ENCODE measurements at places on chromosomes 6 and 20.

DNA sequence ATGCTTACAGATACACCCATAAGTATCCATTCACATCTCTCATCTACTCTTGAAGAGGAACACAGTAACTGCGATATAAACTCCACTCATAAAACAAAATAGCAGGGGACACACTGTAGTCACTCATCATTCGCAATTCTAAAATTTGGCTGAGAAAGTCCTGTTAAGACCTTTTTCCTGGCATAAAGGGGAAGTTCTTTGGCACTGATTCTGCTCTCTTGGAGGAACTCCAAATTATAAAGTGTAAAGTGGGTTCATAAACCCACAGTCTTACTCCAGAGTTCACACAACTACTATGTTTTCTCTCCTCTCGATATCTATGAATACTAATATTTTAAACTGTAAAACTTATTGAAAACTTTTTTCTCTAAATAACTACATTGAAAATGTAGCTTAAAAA, 80.6 kb downstream of the ADGB start:
- DNase-seq, result no peak

DNA sequence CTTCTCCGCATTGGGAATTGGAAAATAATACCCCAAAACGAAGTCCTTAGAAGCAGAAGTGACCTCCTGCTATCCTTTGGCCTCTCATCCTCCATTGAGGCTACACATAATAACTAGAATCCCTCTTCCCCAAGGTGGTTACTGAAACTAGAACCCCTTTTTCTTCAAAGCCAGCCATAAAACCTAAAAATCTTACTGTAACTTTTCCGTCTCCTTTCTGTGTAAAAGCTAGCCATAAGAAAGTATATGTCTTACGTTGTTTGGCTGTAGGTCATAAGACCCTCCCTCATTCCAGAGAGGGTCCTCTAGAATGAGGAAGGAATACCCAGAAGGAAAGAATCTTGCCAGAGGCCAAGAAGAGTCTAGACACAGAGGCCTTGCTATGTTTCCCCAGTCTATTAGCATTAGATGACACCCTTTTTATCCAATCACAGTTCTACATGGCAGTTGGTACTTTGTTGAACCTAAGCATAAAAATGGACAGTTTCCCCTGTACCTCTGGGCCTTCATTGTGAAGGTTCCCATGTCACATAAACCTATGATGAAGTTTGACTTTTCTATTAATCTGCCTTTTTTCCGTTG, 133.9 kb upstream of the BTN3A2 start:
- DNase-seq, result no peak

DNA sequence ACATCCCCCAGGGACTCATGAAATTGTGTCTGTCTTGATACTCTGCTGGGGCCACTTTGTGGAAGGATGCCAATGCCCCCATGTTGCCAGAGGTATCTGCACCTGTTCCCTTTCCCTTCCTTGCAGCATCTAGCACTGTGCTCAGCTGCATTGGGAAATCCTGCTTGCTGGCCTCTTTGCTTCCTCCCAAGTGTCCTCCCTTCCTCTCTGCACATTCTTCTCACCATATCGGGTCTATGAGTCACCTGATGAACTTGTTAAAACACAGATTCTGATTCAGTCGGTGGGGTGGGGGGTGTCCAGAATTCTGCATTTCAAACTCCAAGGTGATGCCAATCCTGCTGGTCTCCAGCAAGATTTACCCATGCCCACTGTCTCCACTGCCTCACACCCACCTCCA, 467.8 kb downstream of the PTPRT start:
- DNase-seq, result no peak

DNA sequence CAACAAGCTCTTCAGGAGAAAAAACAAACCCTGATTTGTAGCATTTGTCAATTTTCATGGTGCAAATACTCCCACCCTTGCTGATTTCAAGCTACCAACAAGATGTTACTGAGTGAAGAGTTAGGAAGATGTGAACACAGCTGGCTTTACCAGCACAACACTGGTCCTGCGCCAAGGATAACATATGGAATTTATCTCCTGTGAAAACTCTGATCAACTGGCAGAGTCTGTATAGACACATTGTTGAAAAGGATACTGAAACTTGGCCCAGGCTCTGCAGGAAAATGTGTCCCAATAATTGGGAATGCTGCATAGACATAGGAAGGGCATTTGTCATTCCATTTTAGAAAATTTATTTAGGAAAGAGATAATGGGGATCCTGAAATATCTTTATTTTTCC, 29.0 kb downstream of the OTOR start:
- no peak for DNase-seq

GRCh38 chr6:113211170-113211569, 646.0 kb upstream of the MARCKS start:
- no peak for DNase-seq

DNA sequence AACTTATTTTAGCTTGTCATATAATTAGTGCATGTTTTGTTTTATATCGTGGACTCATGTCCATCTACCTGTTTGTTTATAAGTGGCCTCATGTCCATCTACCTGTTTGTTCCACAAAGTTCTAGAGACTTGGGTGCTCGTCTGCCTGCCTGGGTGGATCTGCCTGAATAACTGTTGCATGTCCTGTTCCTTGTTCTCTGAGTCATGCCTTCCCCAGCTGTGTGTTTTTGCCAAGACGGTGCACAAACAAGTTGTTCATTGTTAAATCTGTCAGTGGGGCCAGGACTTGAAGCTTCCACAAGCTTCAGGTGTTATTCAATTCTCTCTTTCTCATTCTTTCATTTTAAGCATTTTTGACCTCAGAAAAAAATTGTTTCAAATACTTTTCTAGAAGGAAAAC, 358.0 kb upstream of the CITED2 start:
- no peak for DNase-seq

- DNase-seq, result no peak
Observed at GRCh38 chr6:24981386-24981760, 45.6 kb upstream of the RIPOR2 start.

GRCh38 chr20:20835897-20836296, 123.5 kb upstream of the RALGAPA2 start:
- no peak for DNase-seq

DNA sequence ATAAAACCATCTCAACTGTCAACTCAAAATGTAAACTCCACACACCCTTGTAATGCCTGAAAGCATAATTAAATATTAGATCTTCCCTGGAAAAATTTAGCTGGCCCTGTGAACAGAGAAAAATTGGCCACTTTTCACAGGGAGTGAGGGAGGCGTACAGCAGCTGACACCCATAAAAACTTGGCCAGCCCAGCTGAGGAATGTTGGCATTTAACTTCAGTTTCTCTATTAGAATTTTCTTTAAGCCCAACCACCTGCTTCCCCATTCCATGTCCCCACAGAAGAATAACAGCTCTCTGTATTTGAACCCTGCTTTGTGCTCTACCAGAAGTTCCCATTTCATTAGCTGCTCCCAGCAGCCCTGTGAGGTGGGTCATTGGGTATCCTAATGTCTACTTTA, 41.0 kb downstream of the PKHD1 start:
- no peak for DNase-seq

DNA sequence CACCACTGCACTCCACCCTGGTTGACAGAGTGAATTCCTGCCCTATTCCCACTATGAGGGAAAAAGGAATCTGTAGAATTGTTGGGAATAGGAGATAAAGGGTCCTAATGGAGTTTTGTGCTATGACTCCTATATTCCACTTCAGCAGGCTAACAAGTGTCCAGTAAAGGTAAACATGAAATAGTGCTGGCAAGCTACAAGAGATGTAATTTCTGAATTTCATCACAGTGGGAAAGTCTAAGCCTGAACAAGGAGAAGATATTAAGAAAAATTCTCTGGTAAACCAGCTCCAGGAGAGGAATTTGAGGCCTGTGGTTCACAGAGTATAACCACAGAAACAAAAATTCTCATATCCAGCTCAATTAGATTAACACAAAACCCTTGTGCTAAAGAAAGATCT, 10.3 kb upstream of the C6orf58 start:
- no peak for DNase-seq

DNA sequence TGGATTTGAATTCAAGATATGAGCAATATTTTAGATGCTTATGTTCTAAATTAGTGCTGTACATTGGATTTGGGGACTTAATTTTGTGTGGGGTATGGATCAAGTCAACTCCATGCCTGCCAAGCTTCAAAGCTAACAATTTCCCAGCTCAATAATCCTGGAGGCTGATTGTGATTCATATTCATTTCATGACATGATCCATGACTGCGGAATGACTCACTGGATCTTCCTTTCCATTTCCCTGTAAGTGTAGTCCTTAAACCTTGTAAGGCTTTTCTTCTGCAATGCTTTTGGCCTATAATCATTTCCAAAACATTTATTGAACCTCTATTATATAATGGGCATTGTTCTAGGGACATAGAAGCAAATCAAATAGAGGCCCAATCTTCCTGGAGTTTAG, 44.7 kb upstream of the CCN2 start:
- DNase-seq, result no peak

- no peak for DNase-seq
Observed at GRCh38 chr6:156685823-156686222, 91.4 kb upstream of the ARID1B start.

DNA sequence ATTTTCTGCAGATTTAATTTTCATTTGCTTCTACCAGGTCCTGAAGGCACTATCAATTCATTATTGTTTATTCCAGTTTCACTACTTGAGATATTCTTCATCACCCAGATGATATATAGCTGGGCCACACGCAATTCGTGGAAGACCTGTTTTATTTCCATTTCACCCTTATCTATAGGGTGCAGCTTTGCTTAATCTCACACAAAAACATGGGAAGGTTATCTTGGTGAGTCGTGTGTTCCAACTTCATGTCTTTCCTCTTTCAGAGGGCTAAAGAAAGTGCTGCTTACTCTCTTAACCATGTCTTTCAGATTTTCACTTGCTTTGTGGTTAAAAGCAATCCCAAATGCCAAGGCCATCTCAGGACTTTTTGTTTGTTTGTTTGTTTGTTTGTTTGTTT, 194.0 kb downstream of the SOD2 start:
- no peak for DNase-seq

- no peak for DNase-seq
Observed at GRCh38 chr6:167426651-167427050, 101.8 kb downstream of the TTLL2 start.

GRCh38 chr20:31785089-31785488, 34.1 kb upstream of the MYLK2 start:
- no peak for DNase-seq

DNA sequence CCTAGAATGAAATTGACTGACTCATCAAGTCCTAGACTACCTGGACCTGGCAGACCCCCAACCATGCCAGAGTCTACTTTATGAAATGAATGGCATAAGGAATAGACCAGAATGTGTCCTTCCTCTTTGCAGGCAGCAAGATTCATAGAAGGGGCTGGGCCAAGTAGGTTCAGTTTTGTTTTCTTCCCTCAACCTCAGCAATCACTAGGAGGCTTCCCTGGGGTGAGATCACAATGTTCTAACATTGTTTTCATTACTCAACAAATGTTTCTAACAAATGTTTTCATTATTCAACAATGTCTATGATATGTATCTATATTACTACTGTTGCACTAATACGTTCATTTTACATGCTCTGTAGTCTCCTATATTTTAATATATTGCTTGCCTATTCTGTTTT, 8.4 kb upstream of the FAM162B start:
- DNase-seq, result no peak

DNA sequence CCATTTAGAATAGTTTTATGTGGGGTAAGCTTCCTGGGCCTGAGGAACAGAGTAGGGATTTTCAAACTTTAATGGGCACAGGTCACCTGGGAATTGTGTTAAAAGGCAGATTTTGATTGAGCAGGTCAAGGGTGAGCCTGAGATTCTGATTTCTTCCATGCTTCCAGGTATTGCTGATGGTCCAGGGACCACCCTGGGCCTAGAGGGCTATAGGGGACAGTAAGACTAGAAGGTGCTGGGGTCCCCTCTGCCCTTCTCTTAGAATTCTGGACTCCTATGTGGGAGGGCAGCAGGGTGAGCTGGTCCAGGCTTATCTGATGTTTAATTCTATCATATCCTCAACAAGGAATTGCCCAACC, 2.6 kb downstream of the DDR1 start:
- DNase-seq, result no peak

- DNase-seq, result no peak
Observed at GRCh38 chr6:43265564-43265963, 22.3 kb downstream of the TTBK1 start.

- no peak for DNase-seq
Observed at GRCh38 chr6:167238146-167238693, 52.9 kb upstream of the UNC93A start.

DNA sequence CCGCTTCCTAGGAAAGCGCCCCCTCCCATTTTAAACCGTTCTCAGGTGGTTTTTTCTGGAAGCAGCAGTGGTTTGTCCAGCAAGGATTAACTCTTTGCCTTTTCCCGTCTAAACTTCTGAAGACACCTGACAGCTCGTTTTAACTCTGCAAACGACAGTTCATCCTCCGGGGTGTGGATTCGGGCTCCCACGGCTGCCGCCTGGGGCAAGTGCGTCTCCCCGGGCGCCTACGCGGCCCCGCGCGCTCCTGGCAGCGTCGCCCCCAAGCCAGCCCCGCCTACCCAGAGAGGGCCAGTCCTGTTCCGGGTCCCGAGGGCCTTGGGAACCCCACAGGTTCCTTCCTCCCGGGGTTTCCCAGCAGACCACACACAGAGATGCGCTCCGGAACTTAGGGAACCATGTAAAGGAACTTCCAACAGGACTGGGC, 54.4 kb downstream of the PRR18 start:
- no peak for DNase-seq

GRCh38 chr20:43755851-43756250, 29.0 kb upstream of the GTSF1L start:
- no peak for DNase-seq

DNA sequence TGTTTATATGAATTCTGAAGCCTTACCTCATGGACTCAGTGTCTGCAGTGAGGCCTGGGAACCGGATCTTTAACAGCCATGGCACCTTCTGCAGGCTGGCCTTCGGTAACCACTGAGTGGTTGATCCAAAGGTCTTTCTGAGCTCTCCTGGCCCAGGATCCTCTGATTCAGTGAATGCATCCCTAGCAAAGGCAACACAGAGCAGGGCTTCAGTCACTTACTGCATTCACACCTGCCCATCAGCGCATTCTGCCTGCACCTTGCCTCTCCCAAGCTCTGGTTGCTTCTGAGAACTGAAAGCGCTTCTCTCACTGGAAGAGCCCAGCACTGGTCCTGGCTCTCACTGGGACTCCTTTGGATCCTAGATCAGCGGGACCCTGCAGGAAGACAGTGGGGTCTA, 8.4 kb upstream of the CST9 start:
- DNase-seq, result no peak
